ENCODE measurements at places on chromosomes 12 and 14.

DNA sequence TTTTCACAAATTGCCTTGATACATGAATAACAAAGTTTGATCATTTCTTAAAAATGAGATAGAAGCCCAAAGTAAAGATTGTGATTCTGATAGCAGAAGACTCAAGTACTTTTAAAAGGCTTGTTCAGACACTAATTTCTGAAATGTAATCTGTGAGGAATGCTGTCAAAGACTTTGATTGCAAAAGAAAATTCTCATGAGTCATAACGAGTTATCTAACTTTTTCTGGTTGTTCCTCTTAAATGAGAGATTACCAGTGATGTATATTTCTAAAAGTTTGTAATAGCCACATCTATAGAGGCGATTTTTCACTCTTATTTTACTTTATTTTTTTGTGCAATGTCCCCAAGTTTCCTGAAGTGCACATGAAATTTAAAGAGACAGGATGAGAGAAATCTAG is 7.0 kb downstream of the PYGL start:
- no peak for DNase-seq

GRCh38 chr14:61385002-61385685 is 63.8 kb downstream of the PRKCH start:
- no peak for DNase-seq

GRCh38 chr14:102490456-102490855 is 19.1 kb downstream of the ANKRD9 start:
- no peak for DNase-seq

GRCh38 chr14:31819281-31819680 is 257.8 kb upstream of the ARHGAP5 start:
- DNase-seq = no peak

GRCh38 chr14:71267007-71267513 is 359.8 kb downstream of the PCNX1 start:
- no peak for DNase-seq

- DNase-seq = no peak
Measured at GRCh38 chr14:95380350-95381042, 60.8 kb upstream of the CLMN start.

- DNase-seq = no peak
Measured at GRCh38 chr12:5003025-5003666, 40.5 kb upstream of the KCNA5 start.

- DNase-seq = no peak
Measured at GRCh38 chr12:116636608-116637519, 77.7 kb downstream of the MAP1LC3B2 start.

- DNase-seq = no peak
Measured at GRCh38 chr12:70779250-70779649, 141.3 kb downstream of the PTPRR start.

DNA sequence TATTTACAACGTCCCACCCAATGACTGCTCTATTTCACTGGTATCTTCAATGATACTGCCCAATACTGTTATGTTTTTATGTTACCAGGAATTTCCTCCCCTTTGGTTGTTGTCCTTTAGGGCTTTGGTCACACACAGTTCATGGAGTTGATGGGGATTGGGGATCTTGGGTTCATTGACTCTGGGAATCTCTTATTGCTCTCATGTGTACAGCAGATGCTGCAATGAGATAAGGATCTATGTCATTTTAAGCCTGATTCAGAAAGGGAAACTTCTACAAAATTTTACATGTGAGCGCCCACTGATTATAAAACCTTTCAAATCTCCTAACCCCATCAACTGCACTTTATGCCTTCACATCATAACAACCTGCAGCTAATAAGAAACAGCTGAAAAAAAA is 67.2 kb downstream of the FAR2 start:
- DNase-seq = no peak

- DNase-seq = no peak
Measured at GRCh38 chr12:76883811-76884210, 5.0 kb upstream of the CSRP2 start.

- DNase-seq = peak; percentile 5
Measured at GRCh38 chr12:106753526-106753925, 21.0 kb upstream of the RIC8B start.

GRCh38 chr12:2633825-2634200 is 161.0 kb upstream of the FKBP4 start:
- no peak for DNase-seq

DNA sequence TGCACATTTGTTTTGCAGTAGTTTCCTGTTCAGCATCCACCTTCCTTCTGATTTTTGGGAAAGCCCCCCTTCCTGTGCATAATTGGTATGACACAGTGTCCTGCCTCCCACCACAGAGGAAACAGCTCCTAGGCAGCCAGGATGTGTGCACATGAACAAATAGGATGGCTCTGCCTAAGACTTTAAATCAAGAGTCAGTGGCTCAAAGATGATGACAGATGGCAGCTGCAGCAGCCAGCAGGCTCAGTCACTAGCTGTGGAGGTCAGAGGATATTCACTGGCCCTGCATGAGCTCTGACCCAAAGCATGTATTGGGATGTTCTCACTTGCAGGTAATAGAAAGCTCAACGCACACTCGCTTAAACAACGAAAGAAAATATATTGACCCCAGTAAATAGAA is 90.3 kb downstream of the KCNK10 start:
- no peak for DNase-seq

GRCh38 chr14:33566082-33566481 is 384.8 kb downstream of the EGLN3 start:
- no peak for DNase-seq

GRCh38 chr14:51310505-51310944 is 70.5 kb downstream of the TMX1 start:
- no peak for DNase-seq

DNA sequence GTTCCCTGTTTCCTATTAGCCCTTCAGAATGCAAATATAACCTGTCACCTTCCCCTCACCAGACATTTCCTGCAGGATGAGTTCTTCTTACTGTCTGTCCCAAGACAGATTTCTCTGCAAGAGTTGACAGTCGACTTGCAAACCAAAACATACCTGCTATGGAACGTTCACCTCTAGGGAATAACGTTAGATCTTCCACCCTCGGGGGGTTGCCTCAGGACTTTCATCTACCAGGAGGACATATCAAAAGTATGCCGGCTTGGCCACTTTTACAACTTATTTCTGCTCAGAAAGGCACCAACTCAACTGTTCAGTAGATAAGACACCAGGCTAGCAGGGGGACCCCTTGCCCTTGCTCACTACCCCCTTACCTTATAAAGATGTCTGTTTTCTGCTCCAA is 92.5 kb downstream of the DAAM1 start:
- no peak for DNase-seq

- no peak for DNase-seq
Measured at GRCh38 chr12:42516573-42516972, 73.0 kb downstream of the PRICKLE1 start.

GRCh38 chr12:130976171-130976720 is 22.5 kb downstream of the ADGRD1 start:
- no peak for DNase-seq

- no peak for DNase-seq
Measured at GRCh38 chr14:103418481-103418818, 33.2 kb downstream of the MARK3 start.

- no peak for DNase-seq
Measured at GRCh38 chr12:9606247-9606646, 1.5 kb downstream of the KLRB1 start.

DNA sequence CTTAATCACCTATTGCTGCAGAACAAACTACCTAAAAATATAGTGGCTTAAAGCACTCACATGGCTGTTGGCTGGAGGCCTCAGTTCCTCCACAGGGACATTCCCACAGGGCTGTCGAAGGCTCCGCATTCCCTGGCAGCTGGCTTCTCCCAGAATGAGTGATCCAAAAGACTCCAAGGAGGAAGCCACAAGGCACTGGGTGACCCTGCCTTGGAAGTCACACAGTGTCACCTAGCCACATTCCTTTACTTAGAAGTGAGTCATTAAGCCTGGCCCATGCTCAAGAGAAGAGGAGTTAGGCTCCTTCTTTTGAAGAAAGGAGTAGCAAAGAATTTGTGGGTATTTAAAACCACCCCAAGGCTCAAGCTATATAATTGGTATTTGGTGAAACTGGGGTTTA is 63.9 kb upstream of the MAP1LC3B2 start:
- no peak for DNase-seq

Measured in esophagus squamous epithelium (tissue), 5 donors.